CD14-positive monocyte (primary cell): ENCODE measurements at places on chromosomes 16 and 17. TPM values are rescaled to one million over a fixed set of nuclear protein-coding genes. Genes with fewer than 3 reads are reported as not detected.

- peaks cover 55% of the 10 kb centered on the region for H3K4me1 ChIP-seq
- H3K27ac ChIP-seq = no peak overlapping the region
- no peak for DNase-seq
- H3K36me3 ChIP-seq = peaks cover under 1% of the 10 kb centered on the region
- H3K27me3 ChIP-seq = no peaks in the 10 kb centered on the region
Measured at GRCh38 chr16:81816351-81816750, 37.3 kb downstream of the PLCG2 start.

DNA sequence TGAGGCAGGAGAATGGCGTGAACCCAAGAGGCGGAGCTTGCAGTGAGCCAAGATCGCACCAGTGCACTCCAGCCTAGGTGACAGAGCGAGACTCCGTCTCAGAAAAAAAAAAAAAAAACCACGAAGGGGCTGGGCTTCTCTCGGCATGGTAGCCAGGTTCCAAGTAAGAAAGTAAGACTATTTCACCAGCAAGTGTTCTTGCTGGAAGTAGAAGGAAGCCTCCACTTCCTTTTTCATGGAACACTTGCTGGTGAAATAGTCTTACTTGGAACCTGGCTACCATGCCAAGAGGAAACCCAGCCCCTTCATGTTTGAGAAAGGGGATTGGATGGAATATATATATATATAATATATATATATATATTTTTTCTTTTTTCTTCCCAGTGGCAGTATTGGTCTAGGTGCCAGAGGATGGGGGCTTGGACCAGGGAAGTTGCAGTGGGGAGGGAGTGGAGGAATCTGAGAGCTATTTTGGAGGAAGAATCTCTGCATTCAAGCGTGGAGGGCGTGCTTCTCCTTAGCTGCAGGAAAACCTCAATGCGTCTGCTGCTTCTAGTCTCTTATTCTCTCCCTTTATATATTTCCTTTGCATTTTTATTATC is 7.2 kb upstream of the N4BP1 start:
- peaks cover 68% of the 10 kb centered on the region for H3K4me1 ChIP-seq
- H3K27me3 ChIP-seq = no peaks in the 10 kb centered on the region
- H3K36me3 ChIP-seq = no peaks in the 10 kb centered on the region
- H3K27ac ChIP-seq = no peak overlapping the region

DNA sequence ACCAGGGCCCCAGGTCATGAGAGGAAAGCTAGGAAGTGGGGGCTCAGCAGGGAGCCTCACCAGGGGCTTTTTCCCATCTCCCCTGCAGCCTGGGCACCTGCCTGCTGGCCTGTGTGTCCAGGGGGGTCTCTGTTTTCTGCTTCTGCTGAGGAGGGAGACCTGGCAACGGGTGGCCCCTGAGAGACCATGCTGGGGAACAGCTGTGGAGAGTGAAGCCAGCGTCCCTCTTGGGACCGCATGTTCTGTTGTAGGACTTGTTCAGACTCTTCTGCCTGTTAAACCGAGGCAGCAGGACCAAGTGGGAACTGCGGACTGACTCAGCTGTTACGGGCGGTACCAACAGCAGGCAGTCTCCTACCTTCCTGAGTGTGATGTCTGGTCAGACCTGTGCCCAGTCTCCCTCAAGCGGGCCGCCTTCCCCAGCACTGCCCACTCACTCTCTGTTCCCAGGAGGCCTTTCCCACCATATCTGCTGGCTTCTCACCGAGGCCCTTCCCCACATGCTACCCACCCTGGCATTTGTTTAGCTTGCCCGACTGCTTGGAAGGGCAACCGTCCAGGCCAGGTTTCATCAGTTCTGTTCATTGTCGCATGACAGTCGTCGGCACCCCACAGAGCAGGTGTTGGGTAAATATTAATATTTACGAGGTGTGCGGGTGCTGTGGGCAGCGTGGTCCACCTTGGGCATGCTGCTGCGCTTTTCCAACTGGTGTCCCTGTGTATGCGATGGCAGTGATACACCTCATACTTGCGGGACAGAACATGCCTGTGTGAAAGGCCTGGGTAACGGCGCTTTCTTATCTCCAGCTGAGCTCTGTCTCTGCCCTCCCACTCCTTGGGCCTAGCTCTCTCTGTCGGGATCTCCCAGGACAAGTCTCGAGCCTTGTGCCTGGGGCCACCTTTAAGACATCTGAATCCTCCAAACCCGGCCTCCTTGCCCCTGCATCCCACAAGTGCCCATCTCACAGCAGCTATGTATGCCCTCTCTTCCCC is 69.4 kb downstream of the MPRIP start:
- no peak for DNase-seq
- H3K27ac ChIP-seq = no peak overlapping the region
- peaks cover 12% of the 10 kb centered on the region for H3K4me1 ChIP-seq
- H3K36me3 ChIP-seq = no peaks in the 10 kb centered on the region
- H3K27me3 ChIP-seq = no peaks in the 10 kb centered on the region

- H3K4me3 ChIP-seq = no peak overlapping the region
- DNase-seq = no peak
- H3K36me3 ChIP-seq = peaks cover 39% of the 10 kb centered on the region
- no peak overlapping the region for H3K27ac ChIP-seq
Measured at GRCh38 chr17:39194089-39194984, 3.1 kb downstream of the CACNB1 start.

GRCh38 chr16:57979006-57979585 is 8.2 kb upstream of the CNGB1 start:
- no peak overlapping the region for H3K27ac ChIP-seq
- DNase-seq = no peak
- no peaks in the 10 kb centered on the region for H3K36me3 ChIP-seq
- H3K4me3 ChIP-seq = no peak overlapping the region
- peaks cover 4% of the 10 kb centered on the region for H3K27me3 ChIP-seq

- DNase-seq = no peak
- H3K4me3 ChIP-seq = no peak overlapping the region
- no peaks in the 10 kb centered on the region for H3K27me3 ChIP-seq
- no peak overlapping the region for H3K27ac ChIP-seq
Measured at GRCh38 chr17:43354371-43354770, 44.4 kb upstream of the ARL4D start.

DNA sequence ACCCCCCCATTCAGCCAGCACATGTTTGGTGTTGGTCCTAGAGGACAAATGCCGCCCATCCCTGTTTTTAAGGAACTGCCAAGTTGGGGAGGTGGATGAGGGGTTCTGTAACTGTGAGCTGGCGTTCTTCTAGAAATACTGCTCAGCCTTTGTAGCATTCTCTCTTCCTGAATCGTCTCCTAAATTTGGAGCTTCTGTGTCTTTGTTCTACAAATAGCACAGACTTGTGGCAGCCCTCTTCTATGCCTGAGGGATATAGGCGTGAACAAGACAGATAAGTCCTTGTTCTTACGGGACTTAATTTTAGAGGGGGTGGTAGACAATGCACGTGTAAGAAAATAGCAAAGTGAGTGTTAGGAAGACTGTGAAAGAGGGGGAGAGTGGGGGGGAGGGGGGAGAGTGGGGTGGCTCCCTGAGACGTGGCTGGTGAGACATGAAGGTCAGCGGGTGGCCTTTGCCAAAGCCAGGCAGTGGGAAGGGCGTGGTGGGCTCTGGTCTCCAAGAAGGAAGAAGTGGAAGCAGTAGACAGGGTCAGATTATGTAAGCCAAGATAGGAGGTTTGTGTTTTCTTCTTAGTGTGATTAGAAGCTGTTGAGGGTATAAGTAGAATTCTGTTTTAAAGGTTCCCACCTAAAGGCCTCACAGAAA is 9.9 kb downstream of the MFSD11 start:
- H3K4me3 ChIP-seq = no peak overlapping the region
- no peaks in the 10 kb centered on the region for H3K4me1 ChIP-seq
- H3K36me3 ChIP-seq = peaks cover 40% of the 10 kb centered on the region
- no peak overlapping the region for H3K27ac ChIP-seq
- no peak for DNase-seq

DNA sequence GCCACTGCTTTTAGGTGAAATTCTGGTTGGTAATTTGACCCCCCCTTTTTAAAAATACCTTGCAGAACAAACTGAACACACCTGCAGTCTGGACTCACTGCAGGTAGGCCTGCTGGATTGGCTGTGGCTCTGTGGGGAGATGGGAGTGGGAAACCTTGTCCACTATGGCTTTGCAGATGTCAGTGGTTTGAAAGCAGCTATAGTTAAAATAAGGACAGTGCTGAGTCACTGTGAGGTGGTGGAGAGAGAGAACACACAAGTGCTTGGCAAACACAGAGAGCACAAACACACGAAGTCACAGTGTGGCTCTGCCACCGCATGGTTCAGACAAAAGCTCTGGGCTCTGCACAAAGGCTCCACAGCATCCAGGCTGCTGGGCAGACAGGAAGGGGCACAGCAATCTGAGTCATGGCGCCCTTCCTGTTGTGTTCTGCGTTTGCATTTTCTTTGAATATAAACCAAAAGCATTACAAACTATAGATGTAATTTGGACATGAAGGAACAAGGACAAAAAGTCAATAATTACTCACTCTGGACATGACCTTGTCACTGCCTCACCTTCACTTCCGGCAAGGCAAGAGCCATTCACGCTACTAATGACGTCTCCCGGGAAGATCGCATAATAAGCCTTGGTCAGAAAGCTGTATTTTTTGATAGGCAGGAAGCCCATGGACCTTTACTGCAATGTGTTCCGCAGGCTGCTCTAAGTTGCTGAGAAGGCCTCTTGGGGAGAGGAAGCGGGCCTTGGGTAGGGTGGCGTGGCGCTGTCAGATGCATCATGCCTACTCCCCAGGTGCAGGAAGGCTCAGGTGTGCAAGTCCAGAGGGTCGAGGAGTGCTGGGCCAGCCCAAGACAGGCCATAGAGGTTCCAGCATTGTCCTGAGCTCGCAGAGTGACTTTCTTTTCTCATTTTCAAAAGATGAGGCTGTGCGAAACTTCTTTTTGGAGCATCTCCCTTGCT is 60.1 kb upstream of the MED9 start:
- peaks cover 12% of the 10 kb centered on the region for H3K4me1 ChIP-seq
- H3K27me3 ChIP-seq = no peaks in the 10 kb centered on the region
- H3K36me3 ChIP-seq = no peaks in the 10 kb centered on the region
- DNase-seq = peak; percentile 58
- no peak overlapping the region for H3K4me3 ChIP-seq
- H3K27ac ChIP-seq = no peak overlapping the region

- H3K27me3 ChIP-seq = no peaks in the 10 kb centered on the region
- peak overlapping the region; percentile 90 for H3K27ac ChIP-seq
Measured at GRCh38 chr17:78781104-78781892, 775 bp downstream of the CYTH1 start.

GRCh38 chr17:43546319-43547188 is at the start of gene ETV4:
Gene ETV4, minus strand, starts transcription at chr17:43546340. Its CDS starts 723 bp downstream, at chr17:43545617.
- no peak within 1 kb of the TSS for H3K27ac ChIP-seq
- peaks cover 66% of the 10 kb centered on the region for H3K27me3 ChIP-seq
- no peaks in the 10 kb centered on the region for H3K36me3 ChIP-seq
- peaks cover 23% of the 10 kb centered on the region for H3K4me1 ChIP-seq

DNA sequence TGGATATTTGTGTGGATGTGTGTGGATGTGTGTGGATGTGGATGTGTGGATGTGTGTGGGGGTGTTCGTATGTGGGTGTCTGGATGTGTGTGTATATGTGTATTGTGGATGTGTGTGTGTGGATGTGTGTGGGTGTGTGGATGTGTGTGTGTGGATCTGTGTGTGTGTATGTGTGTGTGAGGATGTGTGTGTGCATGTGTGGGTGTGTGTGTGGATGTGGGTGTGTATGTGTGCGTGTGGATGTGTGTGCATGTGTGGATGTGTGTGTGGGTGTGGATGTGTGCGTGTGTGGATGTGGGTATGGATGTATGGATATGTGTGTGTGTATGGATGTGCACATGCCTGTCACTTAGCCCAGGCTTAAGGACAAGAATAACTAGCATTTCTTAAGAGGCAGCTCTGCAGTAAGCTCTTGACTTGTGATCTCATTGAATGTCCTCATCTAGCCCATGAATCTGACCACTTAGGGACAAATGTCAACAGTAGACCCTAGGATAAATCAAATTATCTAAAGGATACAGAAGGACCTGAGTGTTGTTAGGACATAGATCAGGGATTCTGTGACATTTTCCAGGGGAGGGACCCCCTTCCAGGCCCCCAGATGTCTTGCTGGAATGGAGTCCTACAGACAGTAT is 83.5 kb downstream of the BMERB1 start:
- H3K27me3 ChIP-seq = no peaks in the 10 kb centered on the region
- no peak overlapping the region for H3K4me3 ChIP-seq
- DNase-seq = no peak
- peaks cover 42% of the 10 kb centered on the region for H3K4me1 ChIP-seq
- H3K27ac ChIP-seq = no peak overlapping the region
- no peaks in the 10 kb centered on the region for H3K36me3 ChIP-seq

DNA sequence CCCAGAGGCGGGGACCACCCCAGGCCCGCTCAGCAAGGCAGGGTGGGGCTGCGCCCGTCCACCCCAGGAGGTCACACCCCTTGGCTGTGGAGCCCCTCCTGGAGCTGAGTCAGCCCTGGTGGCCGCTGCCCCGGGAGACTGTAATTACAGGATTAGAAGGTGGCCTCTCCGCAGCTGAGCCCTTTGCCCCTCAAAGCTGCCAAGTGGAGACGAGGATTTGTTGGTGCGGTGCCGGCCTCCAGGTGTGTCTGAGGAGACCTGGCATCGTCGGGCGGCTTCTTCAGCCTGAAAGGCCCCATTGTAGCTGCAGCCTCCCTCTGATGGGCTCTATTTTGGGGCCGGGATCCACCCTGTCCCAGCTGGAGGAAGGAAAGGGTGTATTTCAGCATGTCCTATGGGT is 22.7 kb upstream of the SPNS2 start:
- no peaks in the 10 kb centered on the region for H3K27me3 ChIP-seq
- no peak overlapping the region for H3K4me3 ChIP-seq
- no peak for DNase-seq
- no peak overlapping the region for H3K27ac ChIP-seq

DNA sequence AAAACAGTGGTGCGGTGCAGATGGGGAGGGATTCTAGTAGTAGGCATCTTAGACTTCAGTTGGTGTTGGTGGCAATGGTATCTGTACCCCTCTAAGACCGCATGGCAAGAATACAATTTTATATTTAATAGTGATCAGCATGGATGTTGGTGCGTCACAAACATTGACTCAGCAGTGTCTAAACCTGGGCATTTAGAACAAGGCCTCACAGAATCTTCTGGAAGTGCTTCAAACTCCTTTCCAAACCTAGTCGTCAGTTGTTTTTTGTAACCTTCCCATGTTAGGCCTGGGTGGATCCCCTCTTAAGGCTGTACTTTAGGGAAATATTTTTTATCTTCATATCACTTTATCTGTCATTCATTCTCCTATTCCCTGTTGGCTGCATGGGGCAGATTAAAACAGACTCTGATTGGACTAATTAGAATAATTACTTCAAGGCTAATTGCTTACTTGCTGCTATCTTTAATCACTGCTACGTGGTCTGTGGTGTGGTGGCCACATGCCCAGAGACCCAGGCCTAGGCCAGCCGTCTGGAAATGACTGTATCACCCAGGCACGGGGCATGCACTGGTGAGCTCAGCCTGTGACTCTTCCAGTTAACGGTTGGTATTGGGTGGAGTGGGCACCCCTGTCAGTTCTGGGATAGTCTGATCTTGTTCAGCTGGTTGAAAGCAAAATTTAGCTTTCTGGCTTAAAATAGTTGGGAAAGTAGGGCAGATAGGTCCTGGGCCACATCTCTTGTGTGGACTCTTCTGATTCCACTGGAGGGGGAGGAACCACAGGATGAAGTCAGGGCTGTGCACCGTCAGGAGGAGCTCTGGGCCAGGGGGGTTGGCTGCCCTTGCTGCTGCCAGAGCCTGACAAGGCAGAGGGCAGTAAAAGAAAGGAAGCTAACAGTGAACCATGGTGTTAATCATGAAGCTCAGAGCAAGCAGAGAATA is 4.5 kb downstream of the ALKBH5 start:
- peaks cover 55% of the 10 kb centered on the region for H3K4me1 ChIP-seq
- no peaks in the 10 kb centered on the region for H3K27me3 ChIP-seq
- peaks cover 62% of the 10 kb centered on the region for H3K36me3 ChIP-seq
- DNase-seq = no peak
- H3K4me3 ChIP-seq = peak overlapping the region; percentile 83

- DNase-seq = no peak
- H3K4me1 ChIP-seq = no peaks in the 10 kb centered on the region
- H3K4me3 ChIP-seq = no peak overlapping the region
Measured at GRCh38 chr16:49720225-49720624, 135.7 kb downstream of the ZNF423 start.

KRT40 gene
- not detected for polyA plus RNA-seq

TSEN54 gene
- 13.6 TPM for polyA plus RNA-seq

PRSS53 gene
- polyA plus RNA-seq = 0.17 TPM

CLEC3A gene
- not detected for polyA plus RNA-seq
